ENCODE measurements at places on chromosomes 2 and 18. TPM values are rescaled to one million over a fixed set of nuclear protein-coding genes. Genes with fewer than 3 reads are reported as not detected.

GRCh38 chr2:95352310-95353054 is 50.0 kb upstream of the FAHD2A start:
- ATAC-seq = no peak

DNA sequence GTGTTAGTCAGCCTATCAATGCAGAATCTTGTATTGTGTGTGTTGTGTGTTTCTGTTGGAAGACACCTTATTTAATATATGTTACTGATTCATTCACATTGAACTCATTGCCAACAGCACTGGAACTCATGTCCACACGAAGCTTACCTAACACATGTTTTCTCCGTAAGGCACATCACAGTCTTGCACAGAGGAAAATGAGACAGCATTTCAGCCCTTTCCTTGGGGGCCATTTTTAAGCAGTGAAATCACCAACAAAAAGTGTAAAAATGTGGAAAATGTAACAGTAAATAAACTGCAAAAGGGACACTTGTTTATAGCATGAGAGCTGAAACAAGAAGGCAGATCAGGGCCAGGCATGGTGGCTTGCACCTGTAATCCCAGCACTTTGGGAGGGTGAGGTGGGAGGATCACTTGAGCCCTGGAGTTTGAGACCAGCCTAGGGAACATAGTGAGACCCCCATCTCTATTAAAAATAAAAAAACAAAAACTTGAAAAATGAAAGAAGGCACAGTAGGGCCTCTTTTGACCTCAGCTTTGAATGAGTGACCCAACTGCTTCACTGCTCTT is 306.0 kb downstream of the MYCN start:
- ATAC-seq = no peak

GRCh38 chr2:222778400-222778799 is 82.4 kb upstream of the ACSL3 start:
- no peak for ATAC-seq

DNA sequence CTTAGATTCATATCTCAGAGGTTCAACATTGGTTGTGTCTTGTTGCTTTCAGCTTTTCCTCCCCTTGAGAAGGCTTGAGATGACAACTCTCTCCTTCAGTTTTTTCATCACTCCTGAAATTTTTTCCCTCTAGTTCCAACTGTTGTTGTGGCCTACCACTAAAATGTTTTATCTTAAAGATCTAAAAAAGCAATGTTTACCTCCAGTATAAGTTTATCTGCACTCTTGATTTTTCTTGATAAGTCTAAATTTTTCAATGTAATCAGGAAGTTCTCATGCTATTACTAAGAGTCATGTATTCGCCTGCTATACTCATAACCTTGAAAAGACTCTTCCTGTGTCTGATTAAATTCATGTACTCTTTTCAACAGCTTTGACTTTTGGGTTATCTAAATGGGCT is 366.3 kb upstream of the TFPI start:
- no peak for ATAC-seq

DNA sequence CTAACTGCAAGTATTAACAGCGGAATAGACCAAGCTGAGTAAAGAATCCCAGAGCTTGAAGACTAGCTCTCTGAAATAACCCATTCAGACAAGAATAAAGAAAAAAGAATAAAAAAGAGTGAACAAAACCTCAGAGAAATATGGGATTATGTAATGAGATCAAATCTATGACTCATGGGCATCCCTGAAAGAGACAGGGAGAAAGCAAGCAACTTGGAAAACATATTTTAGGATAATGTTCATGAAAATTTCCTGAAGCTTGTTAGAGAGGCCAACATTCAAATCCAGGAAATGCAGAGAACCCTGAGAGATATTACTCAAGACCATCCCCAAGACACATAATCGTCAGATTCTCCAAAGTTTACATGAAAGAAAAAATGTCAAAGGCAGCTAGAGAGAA is 17.3 kb downstream of the PFN4 start:
- no peak for ATAC-seq

GRCh38 chr2:134718817-134719814 is at the start of gene TMEM163:
Gene TMEM163, minus strand, starts transcription at chr2:134719000.
- peak; percentile 17 for ATAC-seq

DNA sequence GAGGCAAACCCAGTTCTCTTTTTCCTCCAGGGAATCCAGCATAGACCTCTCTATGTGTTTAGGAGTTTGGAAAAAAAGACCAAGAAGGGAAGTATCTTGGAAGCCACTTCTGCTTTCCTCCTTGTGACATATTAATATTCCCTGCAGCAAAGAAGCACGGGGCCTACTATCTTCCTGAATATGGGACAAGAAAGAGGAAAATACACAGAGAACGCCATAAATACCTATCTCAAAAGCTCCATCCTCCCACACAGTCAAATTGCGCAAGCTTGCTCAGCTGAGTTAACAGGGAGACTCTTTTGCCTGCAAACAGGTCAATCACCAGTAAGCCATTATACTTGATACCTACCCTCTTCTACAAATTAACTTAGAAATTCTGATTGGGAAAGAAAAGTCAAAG is 16.7 kb upstream of the RAPH1 start:
- ATAC-seq = no peak

- ATAC-seq = no peak
Measured at GRCh38 chr2:232023426-232023825, 61.9 kb downstream of the DIS3L2 start.

DNA sequence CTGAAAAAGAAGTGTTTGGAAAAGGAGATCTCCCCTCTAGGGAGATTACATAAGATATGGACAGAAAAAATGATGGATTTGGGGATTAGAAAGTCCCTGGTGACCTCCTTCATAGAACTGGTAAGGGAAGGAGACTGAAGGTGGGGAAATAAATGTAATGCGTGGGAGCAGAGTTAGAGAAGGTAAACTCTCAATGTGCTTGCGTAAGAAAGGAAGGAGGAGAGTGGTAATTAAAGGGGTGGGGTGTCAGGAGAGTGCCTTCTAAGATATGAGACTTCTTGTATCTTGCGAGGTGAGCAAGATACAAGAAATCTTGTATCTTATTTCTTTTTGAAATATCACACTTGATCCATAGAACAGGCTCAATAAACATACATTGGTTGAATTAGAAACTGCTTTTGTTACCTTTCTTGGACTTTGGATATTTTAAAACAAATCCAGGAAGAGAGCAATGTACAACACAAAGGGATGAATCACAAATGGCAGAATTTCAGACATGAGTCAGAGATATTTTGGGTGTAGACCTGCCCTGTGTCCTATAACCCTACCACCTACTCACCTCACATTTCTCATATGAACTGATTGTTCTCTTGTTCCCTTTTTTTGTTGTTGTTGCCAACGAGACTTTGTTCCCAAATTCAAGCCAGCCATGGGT is 342.4 kb downstream of the INSIG2 start:
- ATAC-seq = no peak

GRCh38 chr18:60508108-60508507 is 135.5 kb upstream of the MC4R start:
- ATAC-seq = no peak

GRCh38 chr2:157840568-157841156 is 35.5 kb downstream of the ACVR1 start:
- no peak for ATAC-seq

- ATAC-seq = no peak
Measured at GRCh38 chr18:11115276-11115675, 34.1 kb downstream of the PIEZO2 start.

DNA sequence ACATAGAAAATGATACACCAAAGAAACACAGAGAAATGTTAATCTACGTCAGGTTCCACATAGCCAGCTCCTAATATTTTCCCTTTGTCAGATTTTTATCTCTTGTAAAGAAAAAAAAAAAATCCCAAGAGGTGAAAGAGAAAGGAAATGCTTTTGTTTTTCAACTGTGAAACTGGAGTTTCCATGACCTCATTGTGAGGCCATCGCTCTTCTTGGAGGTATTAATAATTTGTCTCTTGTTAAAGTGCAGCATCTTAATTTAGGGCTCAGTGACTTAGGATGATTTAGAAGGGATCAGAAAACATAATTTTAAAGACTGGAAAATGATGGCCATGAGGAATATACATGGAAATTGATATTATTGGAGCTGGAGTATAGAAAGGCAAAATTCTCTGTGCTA is 21.7 kb downstream of the ARHGAP28 start:
- ATAC-seq = no peak

GRCh38 chr2:30197570-30198192 is 33.7 kb upstream of the LBH start:
- ATAC-seq = no peak

DNA sequence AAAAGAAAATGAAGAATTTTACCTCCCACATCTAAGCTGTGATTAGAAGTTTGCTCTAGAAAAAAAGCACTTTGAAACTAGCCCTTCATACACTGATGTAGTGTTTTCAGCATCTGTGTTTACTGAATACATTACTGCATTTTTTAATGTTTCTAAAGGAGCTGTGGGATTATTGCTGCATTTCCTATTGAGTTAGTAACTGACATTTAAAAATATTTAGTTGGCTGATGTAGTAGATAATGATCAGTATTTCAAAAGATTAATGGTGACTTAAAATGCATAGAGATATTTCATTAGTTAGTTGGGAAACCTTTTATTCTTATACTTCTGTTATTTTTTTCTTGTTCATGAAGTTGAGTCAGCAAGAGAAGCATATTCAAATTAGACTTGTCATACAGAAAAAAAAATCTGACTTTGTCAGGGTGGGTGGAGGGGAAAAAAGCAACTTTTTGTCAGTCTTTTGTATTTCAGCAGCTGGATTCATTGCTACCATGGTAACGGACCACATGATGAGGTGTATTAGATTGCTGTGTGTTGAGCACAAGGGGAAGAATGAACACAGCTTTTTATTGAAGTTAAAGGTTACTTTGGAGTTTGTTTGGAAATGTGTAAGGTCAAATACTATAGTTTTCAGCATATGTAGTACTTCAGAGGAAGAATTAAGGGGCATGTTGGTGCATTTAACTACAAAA is at the start of gene DTNA:
Gene DTNA, plus strand, starts transcription at position 549 of the 692 bp plus-strand sequence. CDS start 45,679 bp downstream, outside the sequence.
- ATAC-seq = no peak

DNA sequence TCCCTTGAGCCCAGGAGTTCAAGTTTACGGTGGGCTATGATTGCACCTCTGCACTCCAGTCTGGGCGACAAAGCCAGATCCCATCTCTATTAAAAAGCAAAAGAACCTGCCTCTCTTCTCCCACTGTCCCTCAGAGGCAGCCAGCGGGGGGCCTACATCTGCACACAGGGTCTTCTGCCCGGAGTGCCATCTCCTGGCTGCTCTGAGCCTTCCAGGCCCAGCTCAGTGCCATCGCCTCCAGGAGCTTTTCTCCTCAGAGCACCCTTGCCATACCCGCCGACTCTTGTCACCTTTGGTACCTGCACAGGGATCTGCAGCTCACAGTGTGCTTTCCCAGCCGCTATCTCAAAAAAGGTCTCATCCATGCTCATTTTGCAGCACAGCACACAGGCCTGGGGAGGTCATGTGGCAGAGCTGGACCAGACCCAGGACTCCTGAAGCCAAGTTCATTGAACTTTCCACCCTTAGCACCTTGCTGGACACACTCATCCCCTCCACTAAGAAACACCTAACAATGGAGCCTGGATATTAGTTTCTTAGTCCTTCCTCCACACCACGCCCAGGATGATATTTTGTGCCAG is 186.3 kb downstream of the HAUS1 start:
- no peak for ATAC-seq

- no peak for ATAC-seq
Measured at GRCh38 chr18:54127759-54128378, 96.6 kb downstream of the MBD2 start.

- ATAC-seq = no peak
Measured at GRCh38 chr2:57987835-57988573, 58.6 kb upstream of the VRK2 start.

DNA sequence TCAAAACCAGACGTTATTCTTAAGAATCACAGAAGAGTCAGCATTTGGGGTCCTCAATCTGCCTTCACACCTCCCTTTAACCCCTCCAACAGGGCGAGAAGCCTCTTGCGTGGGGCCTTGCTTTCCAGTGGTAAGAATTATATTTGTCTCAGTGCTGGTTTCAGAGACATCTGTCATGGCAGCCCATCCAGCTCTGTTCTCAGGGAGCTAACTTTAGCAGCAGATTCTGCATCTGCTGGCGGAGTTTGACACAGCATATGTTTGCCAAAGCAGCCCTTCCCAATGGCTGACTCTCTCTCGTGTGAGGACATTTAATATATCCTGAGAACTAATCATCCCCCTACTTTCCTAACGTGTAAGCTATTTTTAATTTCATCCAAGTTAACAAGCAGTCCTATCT is 91.5 kb upstream of the BCL11A start:
- ATAC-seq = no peak

DNA sequence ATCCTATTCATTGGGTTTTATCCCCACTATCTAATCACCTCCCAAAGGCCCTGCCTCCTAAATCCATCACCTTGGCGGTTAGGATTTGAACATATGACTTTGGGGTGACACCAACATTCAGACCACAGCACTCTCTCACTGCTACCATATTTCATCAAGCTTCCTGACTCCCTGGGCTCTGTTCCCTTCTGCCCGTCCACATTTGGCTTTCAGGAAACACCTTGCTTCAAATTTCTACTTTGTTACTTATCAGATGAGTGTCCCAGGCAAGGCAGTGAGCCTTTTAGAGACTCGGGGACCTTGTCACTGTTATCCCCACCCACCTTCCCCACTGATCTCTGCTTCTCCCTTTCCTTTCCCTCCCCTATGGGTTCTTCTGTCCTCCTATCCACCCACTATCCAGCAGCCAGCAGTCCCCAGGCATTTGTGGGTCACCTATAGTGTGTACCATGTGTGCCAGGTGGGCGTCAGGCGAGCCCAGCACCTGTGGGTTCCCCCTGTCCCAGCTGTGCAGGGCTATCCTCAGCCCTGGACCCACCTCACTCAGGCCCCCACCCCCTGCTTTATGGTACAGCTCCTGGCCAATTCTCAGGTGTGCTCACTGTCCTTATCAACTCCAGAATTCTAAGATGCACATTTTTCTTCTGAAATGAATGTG is 230.9 kb downstream of the LOXHD1 start:
- ATAC-seq = no peak

GRCh38 chr18:36284671-36285295 is 12.7 kb upstream of the FHOD3 start:
- no peak for ATAC-seq

GRCh38 chr18:37432436-37433195 is 133.0 kb downstream of the CELF4 start:
- ATAC-seq = no peak

- ATAC-seq = peak; percentile 91
Measured at GRCh38 chr2:68203587-68203986, 45.9 kb downstream of the PNO1 start.

GRCh38 chr18:35470435-35470834 is 27.3 kb downstream of the INO80C start:
- ATAC-seq = no peak

GRCh38 chr2:207160115-207160514 is 5.6 kb downstream of the KLF7 start:
- no peak for ATAC-seq

The LRRC30 gene
- total RNA-seq = not detected

The ADCYAP1 gene
- total RNA-seq = not detected

The MSTN gene
- 0.19 TPM for total RNA-seq

The GPR35 gene
- 2.0 TPM for total RNA-seq

The TIA1 gene
- 95.6 TPM for total RNA-seq

The LMAN1 gene
- 134 TPM for total RNA-seq

The NABP1 gene
- 98.4 TPM for total RNA-seq

The FAM228A gene
- total RNA-seq = not detected

The NDUFB3 gene
- total RNA-seq = 68.7 TPM

The ITPRIPL1 gene
- 26.1 TPM for total RNA-seq

The OSR1 gene
- total RNA-seq = not detected

The LOXHD1 gene
- total RNA-seq = not detected

The PROC gene
- not detected for total RNA-seq

The SMYD1 gene
- total RNA-seq = not detected

The LHCGR gene
- not detected for total RNA-seq

The MLPH gene
- not detected for total RNA-seq
